ENCODE measurements at places on chromosomes 11 and 22.

GRCh38 chr22:28462041-28462440 is 217.6 kb downstream of the TTC28 start:
- DNase-seq: no peak

DNA sequence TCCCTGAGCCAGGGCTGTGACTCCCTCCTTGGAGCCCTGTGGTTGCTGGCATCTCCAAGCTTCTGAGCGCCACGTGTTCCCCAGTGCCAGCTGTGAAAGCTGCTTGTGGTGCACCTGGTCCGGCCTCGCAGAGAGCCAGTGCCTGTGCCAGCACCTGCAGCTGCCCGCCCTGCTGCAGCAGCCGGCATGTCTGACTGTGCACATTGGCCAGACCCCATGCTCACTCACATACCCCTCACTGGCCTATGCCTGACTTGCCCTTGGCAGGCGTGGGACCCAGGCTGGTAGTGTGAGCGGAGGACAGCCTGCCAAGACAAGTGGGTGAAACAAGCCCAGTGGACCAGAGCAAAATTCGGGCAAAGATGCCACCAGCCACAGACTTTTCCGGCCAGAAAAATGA is 9.8 kb downstream of the MRPL48 start:
- no peak for DNase-seq

- no peak for DNase-seq
These were observed 229.7 kb downstream of the CEP164 start for GRCh38 chr11:117557361-117557760.

- no peak for DNase-seq
These were observed 38.2 kb downstream of the SCUBE1 start for GRCh38 chr22:43304831-43305590.

- no peak for DNase-seq
These were observed 1381.5 kb upstream of the TENM4 start for GRCh38 chr11:80822308-80822707.

GRCh38 chr22:38490475-38490874 is 15.6 kb downstream of the DDX17 start:
- no peak for DNase-seq
